ENCODE measurements at places on chromosomes 16 and 17. TPM values are rescaled to one million over a fixed set of nuclear protein-coding genes. Genes with fewer than 3 reads are reported as not detected.

DNA sequence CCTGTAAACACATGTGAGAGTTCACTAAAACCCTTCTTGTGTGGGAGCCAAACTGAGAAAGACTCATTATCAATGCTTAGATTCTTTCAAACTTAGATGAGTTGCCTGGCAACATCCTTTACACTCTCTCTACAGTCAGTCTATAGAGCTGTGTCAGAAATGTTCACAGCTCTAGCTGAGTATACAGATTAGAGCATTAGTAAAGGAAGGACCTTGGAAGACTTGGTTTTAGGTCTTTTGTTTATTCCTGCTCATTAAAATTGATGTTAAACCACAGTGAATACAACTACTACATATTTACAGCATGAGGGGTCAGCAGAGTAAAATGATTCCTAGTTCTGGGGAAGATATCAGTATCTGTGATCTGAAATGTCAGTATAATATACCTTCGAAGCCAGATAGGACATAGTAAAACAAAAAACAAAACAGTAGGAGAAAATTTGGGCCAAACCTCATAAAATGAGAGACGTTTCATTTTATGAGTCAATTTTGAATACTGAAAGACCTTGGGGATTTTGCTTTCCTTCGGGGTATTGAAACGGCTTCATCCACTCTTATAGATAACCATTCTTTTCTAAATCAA, 186.0 kb downstream of the TANC2 start:
- H3K27ac ChIP-seq: no peak overlapping the region
- peaks cover 19% of the 10 kb centered on the region for H3K4me1 ChIP-seq
- peak; percentile 18 for DNase-seq
- H3K27me3 ChIP-seq: no peaks in the 10 kb centered on the region
- no peaks in the 10 kb centered on the region for H3K36me3 ChIP-seq

- H3K4me3 ChIP-seq: no peak overlapping the region
- DNase-seq: no peak
- H3K36me3 ChIP-seq: peaks cover 91% of the 10 kb centered on the region
- H3K27me3 ChIP-seq: no peaks in the 10 kb centered on the region
Observed at GRCh38 chr17:82929676-82930042, 89.8 kb upstream of the ZNF750 start.

DNA sequence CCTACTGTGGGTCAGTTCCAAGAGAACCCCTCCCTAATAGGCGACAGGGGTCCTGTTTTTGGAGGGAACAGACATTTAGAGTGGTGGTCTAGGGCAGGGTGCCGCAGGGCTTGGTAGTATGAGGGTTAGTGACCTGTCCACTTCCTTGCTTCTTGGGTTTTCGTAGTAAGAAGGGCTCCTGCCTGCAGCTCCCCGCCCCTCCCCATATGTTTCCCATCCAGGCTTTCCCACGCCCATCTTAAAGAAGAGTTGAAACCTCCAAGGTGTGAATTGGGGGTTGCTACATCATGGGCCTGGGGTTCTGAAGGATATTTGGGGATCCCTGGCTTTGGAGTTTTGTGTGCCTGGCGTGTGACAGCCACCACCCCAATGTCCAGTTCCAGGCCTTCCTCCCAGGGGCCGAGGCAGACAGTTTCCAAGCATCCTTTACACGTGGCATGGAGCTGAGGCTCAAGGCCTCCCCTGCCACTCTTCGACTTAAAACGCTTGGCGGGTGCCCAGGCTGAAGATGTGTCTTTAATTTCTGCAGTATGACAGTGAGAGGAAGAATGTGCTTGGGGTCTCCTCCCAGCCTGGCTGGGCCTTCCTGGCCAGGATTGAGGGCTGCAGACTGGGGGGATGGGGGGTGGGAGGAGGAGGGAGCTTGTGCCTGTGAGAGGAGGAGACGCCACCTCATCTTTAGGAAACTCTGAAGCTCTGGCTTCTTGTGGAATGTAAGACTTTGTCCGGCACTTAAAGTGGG, 2.3 kb upstream of the COL1A1 start:
- H3K27ac ChIP-seq: no peak overlapping the region
- no peaks in the 10 kb centered on the region for H3K36me3 ChIP-seq

DNA sequence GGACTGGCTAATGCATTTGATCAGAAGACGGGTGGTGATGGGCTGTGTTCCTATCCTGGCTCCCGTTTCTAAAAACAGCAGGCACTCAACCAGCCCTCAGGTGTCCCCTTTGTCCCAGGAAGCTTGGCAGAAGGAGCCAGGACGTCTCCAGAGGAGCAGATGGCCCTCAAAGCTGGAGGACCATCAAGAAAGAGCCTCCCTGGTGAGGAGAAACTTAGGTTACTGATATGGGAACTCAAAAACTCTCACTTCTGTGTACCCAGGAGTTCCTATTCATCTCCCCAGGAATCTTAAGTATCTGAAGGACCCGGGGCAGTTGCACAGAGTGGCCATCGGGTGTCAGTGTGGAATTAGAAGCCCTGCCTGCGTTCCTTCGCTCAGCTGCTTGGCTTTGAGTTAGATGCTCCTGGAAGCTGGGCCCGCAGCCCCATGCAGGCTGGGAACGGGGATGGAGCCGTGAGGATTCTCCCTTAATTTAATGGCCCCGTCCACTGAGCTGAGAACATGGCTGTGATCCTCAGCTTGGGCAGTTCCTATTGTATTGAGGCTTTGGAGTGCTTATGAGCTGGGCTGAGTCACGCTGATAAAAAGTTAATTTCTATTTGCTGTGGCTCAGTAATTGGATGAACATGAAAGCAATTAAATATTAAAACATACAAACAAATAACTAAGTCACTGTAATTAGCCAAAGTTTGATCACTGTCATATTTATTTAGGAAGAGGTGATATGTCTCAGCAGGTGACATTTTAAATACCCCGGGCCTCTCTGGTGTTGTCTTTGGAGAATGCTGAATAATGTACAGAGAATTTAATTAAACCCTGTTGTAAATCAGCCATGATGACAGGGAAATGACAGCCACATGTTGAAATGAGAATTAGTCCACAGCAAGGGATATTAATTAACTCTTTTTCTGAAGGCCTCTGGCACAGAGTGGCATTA, 402.1 kb downstream of the SEC14L1 start:
- no peak overlapping the region for H3K4me3 ChIP-seq
- no peaks in the 10 kb centered on the region for H3K36me3 ChIP-seq
- no peak overlapping the region for H3K27ac ChIP-seq

DNA sequence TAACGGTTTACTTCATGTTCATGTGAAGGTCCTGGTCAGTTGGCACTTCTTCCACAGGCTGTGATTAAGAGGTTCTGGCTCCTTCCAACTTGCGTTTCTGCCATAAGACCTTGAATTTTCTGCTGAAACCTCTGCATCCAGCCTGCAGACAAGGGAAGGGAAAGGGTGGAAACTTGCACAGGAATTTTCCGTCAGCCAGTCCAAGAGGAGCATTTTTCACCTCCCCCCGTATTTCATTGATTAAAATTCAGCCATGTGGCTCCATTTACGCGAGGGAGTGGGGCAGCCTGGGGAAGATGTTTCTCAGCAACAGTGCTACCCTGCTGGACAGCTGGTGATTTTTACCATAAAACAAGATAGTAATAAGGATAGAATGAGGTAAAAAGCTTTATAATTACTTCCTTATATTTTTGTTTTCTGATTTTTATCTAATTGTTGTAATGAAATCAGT, 101.5 kb upstream of the SMIM36 start:
- DNase-seq: no peak
- no peak overlapping the region for H3K27ac ChIP-seq

DNA sequence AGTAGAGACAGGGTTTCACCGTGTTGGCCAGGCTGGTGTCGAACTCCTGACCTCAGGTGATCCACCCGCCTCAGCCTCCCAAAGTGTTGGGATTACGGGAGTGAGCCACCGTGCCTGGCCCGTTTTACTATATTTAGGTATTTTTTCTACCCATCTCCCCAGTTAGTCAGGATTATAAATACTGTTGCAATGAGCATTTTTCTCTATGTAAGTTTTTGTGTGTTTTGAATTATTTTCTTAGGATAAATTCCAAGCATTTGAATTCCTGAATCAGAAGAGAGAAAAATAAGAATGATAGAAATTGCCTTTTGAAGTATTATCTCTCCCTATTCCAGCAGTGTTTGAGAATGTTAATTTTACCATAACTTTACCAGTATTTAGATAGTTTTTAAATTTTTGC, 36.6 kb downstream of the KIAA0513 start:
- no peaks in the 10 kb centered on the region for H3K4me1 ChIP-seq
- H3K36me3 ChIP-seq: no peaks in the 10 kb centered on the region
- no peaks in the 10 kb centered on the region for H3K27me3 ChIP-seq
- no peak for DNase-seq
- H3K4me3 ChIP-seq: no peak overlapping the region

- H3K27ac ChIP-seq: 0 out of 2 replicates have a peak overlapping the region, but pooled peaks have one; percentile 83
- H3K36me3 ChIP-seq: no peaks in the 10 kb centered on the region
- no peaks in the 10 kb centered on the region for H3K27me3 ChIP-seq
- peaks cover 3% of the 10 kb centered on the region for H3K4me1 ChIP-seq
- DNase-seq: peak; percentile 39
Observed at GRCh38 chr16:74607962-74608356, 1.0 kb upstream of the GLG1 start.

DNA sequence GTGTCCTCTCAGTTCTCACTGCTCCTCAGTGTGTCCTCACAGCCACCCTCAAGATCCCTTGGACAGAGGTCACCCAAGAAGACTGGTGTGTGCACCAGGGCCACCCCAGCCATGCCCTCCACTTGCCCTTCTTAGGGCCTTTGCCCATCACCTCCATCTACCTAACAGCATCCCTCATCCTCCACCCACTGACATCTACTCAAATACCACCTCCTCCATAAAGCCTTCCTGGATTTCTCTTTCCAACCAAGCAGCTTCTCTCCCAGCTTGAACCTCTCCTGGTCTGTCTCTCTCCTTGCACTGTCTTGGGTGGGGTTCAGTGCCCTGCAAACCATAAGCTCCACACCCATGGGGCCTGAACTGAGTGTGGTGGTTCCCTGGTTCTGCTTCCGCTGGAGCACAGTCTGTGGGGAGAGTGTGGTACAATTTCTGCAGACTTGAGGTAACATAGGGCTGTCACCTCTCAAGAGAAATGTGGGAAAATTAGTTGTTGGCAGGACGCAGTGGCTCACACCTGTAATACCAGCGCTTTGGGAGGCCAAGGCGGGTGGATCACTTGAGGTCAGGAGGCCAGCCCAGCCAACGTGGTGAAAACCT, 14.4 kb downstream of the KATNB1 start:
- H3K4me3 ChIP-seq: no peak overlapping the region
- H3K4me1 ChIP-seq: peaks cover 5% of the 10 kb centered on the region
- H3K27ac ChIP-seq: no peak overlapping the region
- DNase-seq: no peak
- H3K27me3 ChIP-seq: no peaks in the 10 kb centered on the region
- H3K36me3 ChIP-seq: no peaks in the 10 kb centered on the region

GRCh38 chr16:48602356-48603014, 7.5 kb downstream of the N4BP1 start:
- no peak for DNase-seq
- H3K27ac ChIP-seq: no peak overlapping the region
- H3K36me3 ChIP-seq: peaks cover 17% of the 10 kb centered on the region
- H3K27me3 ChIP-seq: no peaks in the 10 kb centered on the region
- H3K4me1 ChIP-seq: no peaks in the 10 kb centered on the region

- H3K27ac ChIP-seq: no peak overlapping the region
- DNase-seq: no peak
- H3K4me1 ChIP-seq: no peaks in the 10 kb centered on the region
Observed at GRCh38 chr17:8953156-8953885, 12.2 kb downstream of the PIK3R5 start.

- H3K27ac ChIP-seq: no peak overlapping the region
- no peaks in the 10 kb centered on the region for H3K36me3 ChIP-seq
- H3K4me3 ChIP-seq: no peak overlapping the region
- H3K27me3 ChIP-seq: no peaks in the 10 kb centered on the region
Observed at GRCh38 chr17:82231562-82232321, 2.9 kb downstream of the SLC16A3 start.

DNA sequence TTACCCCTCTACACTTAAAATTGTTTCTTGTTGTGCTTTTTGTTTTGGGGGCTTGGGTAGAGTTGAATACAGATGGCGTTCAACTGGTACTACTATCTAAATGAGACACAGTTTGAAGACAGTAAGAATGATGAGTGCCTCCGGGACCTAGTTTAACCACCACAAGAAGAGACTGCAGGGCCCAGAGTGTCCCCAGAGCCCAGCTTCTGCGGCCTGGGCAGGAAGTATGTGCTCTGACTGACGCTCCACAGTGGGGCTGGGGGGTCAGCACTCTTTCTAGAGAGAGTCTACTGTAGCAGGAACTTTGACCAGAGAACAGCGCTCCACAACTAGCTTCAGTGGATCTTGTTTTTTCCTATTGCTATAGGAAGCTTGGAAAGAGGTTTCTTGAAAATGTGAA, 174.0 kb downstream of the VPS53 start:
- H3K27ac ChIP-seq: no peak overlapping the region
- no peaks in the 10 kb centered on the region for H3K4me1 ChIP-seq
- no peaks in the 10 kb centered on the region for H3K27me3 ChIP-seq
- no peak for DNase-seq

DNA sequence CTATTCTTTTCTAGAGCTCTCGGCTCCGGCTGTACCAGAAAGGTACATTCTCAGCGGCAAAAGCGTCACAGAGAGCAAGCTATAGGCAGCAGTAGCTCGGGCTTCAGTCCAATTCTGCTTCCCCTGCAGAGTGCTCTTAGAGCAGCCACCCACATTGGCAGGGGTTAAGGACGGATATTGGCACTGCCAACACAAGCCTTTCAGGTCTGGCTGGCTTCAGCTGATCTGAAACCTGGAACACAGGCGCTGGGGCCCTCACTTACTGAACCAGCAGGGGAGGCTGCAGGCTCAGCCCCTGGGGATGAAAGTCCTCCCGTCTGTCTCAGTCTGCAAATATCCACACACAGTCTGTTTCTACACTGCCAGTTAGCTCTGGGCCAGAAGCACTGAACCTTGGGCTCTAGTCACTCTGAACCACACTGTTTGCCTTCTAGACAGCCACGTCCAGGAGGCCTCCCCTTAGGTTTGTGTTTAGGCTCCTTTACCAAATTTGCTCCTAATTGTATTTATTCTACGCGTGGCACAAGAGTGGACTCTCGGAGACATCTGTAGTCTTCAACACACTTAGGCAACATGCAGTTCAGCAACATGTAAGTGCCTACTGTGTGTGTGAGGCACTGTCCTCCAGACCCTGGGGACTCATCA, 40.1 kb downstream of the HIC1 start:
- no peak for DNase-seq
- H3K4me3 ChIP-seq: no peak overlapping the region
- H3K27me3 ChIP-seq: no peaks in the 10 kb centered on the region
- no peak overlapping the region for H3K27ac ChIP-seq
- H3K36me3 ChIP-seq: no peaks in the 10 kb centered on the region
- H3K4me1 ChIP-seq: peaks cover 7% of the 10 kb centered on the region

The NRN1L gene
- total RNA-seq: not detected

The NECAB2 gene
- total RNA-seq: 0.08 TPM

The BICDL2 gene
- not detected for total RNA-seq

The HSPB9 gene
- total RNA-seq: 0.28 TPM

The DNAH9 gene
- 0.13 TPM for total RNA-seq

The CCL17 gene
- total RNA-seq: not detected

The GAS2L2 gene
- not detected for total RNA-seq

The NEUROD2 gene
- 0.20 TPM for total RNA-seq

The TNRC6C gene
- 12.7 TPM for total RNA-seq

The PPY gene
- total RNA-seq: not detected
